ENCODE measurements at places on chromosomes 2 and 18. TPM values are rescaled to one million over a fixed set of nuclear protein-coding genes. Genes with fewer than 3 reads are reported as not detected.

DNA sequence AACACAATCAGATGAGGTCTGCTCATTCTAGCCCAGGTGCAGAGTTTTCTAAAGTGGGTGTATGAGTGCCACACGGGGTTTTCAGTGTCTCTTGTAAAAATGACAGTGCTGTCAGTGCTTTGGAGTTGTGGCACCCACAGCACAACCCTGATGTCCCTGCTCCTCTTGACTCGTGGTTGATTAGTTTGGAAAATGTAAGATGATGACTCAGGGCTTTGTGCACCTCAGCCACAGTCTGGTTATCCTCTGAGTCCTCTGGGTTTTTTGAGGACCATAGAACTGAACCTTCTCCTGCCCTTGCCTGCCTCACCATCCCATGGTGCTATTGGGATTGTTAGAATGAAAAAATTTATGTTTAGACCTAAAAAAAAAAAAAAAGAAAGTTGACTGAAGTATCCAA, 105.6 kb downstream of the MYO1B start:
- no peaks in the 10 kb centered on the region for H3K36me3 ChIP-seq
- H3K4me1 ChIP-seq: no peaks in the 10 kb centered on the region
- DNase-seq: no peak
- H3K4me3 ChIP-seq: no peak overlapping the region
- H3K27me3 ChIP-seq: no peaks in the 10 kb centered on the region

DNA sequence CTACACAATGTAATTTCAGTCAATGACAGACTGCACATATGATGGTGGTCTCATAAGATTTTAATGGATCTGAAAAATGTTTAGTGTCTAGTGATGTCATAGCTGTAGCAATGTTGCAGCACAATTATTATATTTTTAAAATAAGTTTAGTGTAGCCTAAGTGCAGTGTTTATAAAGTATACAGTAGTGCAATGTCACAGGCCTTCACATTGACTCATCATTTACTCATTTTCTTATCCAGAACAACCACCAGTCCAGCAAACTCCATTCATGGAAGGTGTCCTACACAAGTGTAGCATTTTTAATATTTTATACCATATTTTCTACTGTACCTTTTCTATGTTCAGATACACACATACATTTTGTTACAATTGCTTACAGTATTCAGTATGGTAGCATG, 663.1 kb downstream of the ERBB4 start:
- H3K36me3 ChIP-seq: no peaks in the 10 kb centered on the region
- no peak overlapping the region for H3K4me3 ChIP-seq
- DNase-seq: no peak
- no peaks in the 10 kb centered on the region for H3K4me1 ChIP-seq

DNA sequence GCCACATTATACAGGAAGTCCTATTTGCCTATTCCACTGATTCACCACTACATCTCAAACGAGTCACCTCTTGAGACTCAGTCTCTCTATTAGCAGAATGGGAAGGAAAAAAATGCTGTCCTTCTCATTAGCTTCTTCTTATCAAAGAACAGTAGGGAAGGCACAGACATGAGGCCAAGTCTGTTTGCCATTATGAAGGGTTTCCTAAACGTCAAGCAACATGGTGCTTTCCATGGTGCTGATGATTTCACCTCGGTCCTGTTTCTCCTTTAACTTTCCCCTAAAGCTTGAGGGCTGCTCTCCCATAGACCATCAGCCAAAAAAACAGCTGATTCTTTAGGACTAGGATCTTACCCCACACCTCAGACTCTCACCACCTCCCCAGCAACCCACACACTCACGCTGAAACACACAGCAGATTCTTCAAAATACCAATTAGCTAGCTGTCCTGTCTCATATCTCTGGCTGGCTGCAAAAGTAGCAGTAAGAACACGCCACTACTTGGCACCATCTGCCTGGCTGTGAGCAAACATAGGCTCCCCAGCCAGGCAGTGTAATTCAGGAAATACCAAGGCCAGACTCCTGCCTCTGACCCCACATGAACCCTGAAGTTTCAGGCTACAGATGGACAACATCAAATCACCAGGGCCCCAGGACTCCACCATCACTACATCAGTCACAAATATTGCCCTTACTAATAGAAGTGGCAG, 30.5 kb downstream of the GALNT14 start:
- no peaks in the 10 kb centered on the region for H3K27me3 ChIP-seq
- H3K4me3 ChIP-seq: no peak overlapping the region
- H3K4me1 ChIP-seq: no peaks in the 10 kb centered on the region
- no peak for DNase-seq
- H3K27ac ChIP-seq: no peak overlapping the region

NDUFS1 gene
- total RNA-seq: 37.3 TPM

C2orf78 gene
- not detected for total RNA-seq

DNA sequence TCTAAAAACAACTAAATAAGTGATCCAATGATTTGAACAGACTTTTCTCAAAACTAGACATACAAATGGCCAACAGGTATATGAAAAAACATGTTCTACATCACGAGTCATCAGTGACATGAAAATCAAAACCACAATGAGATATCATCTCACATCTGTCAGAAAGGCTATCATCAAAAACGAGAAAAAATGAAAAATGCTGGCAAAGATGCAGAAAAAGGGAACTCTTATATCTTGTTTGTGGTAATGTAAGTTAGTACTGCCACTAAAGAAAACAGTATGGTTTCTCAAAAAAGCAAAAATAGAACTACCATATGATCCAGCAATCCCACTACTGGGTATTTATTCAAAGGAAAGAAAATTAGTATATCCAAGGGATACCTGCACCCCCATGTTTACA, 255.3 kb upstream of the FBXO11 start:
- no peaks in the 10 kb centered on the region for H3K4me1 ChIP-seq
- no peaks in the 10 kb centered on the region for H3K36me3 ChIP-seq
- DNase-seq: no peak
- no peak overlapping the region for H3K4me3 ChIP-seq
- H3K27ac ChIP-seq: no peak overlapping the region

AFF3 gene
- total RNA-seq: 24.1 TPM

DNA sequence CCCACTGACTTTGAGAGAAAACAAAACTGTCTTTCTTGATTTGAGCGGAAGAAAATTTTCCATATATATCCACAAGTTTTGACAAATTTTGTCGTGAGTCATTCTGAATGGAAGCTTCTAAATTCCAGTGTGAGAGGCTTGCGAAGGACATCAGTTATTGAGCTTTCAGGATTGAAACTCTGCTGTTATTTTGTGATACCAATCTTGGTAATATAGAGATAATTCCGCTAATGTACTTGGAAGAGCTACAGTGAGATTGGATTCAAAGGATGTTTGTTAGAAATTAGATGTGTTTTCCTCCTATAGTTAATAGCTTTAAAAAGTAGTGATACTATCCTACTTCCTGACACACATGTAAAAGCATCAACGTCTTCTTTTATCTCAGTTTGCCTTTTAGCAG, 61.4 kb downstream of the RBM43 start:
- no peaks in the 10 kb centered on the region for H3K36me3 ChIP-seq
- H3K27ac ChIP-seq: no peak overlapping the region
- no peaks in the 10 kb centered on the region for H3K4me1 ChIP-seq
- H3K27me3 ChIP-seq: no peaks in the 10 kb centered on the region
- DNase-seq: no peak

ATOH8 gene
- total RNA-seq: not detected

DNA sequence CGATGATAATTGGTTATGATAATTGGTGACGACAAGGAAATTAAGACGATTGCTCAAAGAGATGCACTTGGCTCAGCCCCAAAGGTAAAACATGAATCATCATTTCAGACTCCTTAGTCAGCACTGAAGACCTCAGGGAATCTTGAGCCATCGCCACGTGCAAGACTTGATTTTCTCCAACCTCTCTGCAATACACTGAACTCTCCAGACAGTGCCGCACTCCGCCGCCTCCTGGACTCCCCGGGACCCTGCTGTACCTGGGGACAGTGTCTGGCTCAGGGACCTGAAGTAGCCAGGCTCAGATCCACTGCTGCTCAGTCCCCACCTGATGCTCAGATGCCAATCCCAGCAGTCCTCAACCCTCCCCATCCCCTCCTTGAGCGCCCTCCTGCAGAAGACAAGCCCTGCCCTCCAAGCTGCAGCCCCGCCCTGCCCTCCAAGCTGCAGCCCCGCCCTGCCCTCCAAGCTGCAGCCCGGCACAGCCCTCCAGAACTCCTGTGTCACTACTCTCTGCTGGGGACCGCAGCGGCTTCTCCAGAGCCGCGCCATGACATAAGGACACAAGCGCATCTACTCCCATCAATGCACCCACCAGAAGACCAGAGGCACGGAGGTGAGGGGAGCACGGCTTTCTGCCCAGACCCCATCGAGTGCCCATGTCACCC, 1.1 kb downstream of the TMEM18 start:
- H3K4me1 ChIP-seq: peaks cover 4% of the 10 kb centered on the region
- H3K36me3 ChIP-seq: no peaks in the 10 kb centered on the region
- H3K4me3 ChIP-seq: peak overlapping the region; percentile 76
- peak overlapping the region; percentile 67 for H3K27ac ChIP-seq

DNA sequence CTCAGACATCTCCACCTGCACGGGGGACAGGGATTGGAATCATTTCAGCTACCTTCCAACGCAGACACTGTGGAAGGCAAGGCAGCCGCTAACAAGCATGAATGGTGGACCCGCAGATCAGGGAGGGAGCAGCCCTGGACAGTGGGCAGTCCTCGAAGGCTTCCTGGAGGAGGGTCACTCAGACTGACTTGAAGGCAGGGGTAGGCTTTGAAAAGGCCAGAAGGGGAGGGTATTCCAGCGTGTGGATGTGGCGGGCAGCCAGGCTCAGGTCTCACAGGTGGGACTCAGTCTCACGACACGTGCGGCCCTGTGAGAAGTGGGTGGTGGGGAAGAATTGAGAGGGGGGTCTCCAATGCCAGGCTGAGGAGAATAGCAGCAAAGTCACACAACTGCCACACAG, 29.9 kb downstream of the DYSF start:
- H3K4me3 ChIP-seq: no peak overlapping the region
- no peaks in the 10 kb centered on the region for H3K4me1 ChIP-seq
- no peak for DNase-seq
- no peaks in the 10 kb centered on the region for H3K36me3 ChIP-seq
- H3K27ac ChIP-seq: no peak overlapping the region

GRCh38 chr2:43424262-43425207, 171.3 kb downstream of the THADA start:
- no peaks in the 10 kb centered on the region for H3K36me3 ChIP-seq
- no peak for DNase-seq
- H3K4me1 ChIP-seq: peaks cover 35% of the 10 kb centered on the region
- H3K27me3 ChIP-seq: no peaks in the 10 kb centered on the region
- no peak overlapping the region for H3K27ac ChIP-seq
- H3K4me3 ChIP-seq: no peak overlapping the region

TPO gene
- 0.36 TPM for total RNA-seq

CYS1 gene
- total RNA-seq: not detected

GRCh38 chr2:27920148-27920885, 29.8 kb downstream of the BABAM2 start:
- no peak overlapping the region for H3K27ac ChIP-seq
- H3K4me3 ChIP-seq: no peak overlapping the region
- no peaks in the 10 kb centered on the region for H3K36me3 ChIP-seq
- H3K27me3 ChIP-seq: no peaks in the 10 kb centered on the region

DNA sequence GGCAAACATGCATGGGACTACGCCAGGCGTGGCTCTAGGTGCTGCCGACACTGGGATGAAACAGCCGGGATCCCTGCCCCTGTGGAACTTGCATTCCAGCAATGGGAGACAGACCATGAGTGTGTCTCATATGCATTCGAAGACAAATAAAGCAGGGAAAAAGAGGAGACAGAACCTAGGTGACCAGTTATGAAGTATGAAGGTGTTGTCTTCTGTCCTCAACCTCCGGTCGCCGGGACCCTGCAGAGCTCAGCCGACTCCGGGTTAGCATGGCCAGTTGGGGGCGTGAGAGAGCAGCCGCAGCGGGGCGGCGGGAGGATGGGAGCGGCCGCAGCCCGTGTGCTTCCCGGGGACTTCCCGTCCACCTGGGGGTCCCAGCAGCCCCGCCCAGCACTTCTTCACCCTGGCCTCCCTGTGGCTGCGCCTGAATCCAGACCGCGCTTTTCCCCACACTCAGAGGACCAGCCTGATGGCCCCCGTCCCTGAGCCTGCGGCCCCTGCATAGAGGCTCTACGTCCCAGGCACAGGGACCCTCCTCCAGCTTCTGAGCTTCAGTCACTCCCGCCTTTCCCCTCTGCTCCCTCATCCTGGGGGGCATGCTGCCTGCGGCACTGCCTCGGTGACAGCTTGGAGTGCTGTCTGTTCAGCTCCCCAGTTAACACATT, 11.4 kb downstream of the ID2 start:
- DNase-seq: no peak
- H3K27ac ChIP-seq: no peak overlapping the region
- no peaks in the 10 kb centered on the region for H3K27me3 ChIP-seq
- H3K36me3 ChIP-seq: no peaks in the 10 kb centered on the region
- H3K4me1 ChIP-seq: no peaks in the 10 kb centered on the region
- H3K4me3 ChIP-seq: no peak overlapping the region

DNA sequence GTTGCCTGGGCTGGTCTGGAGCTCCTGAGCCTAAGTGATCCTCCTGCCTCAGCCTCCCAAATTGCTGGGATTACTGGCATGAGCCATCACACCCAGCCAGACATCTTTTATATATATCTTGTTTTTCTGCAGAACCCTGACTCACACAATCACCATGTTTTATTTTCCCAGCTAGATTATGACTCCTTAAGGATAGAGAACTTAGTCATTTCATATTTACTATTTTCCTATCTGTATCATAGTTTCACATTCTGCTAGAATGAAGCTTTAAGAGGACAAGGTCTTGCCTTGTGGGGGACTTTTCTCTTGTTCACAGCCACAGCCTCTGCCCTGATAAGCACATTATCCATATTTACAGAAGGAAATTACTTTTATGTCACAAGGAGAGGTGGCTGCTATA, 73.9 kb downstream of the LBH start:
- no peak overlapping the region for H3K4me3 ChIP-seq
- no peak overlapping the region for H3K27ac ChIP-seq
- H3K36me3 ChIP-seq: no peaks in the 10 kb centered on the region
- no peak for DNase-seq
- no peaks in the 10 kb centered on the region for H3K27me3 ChIP-seq

DNA sequence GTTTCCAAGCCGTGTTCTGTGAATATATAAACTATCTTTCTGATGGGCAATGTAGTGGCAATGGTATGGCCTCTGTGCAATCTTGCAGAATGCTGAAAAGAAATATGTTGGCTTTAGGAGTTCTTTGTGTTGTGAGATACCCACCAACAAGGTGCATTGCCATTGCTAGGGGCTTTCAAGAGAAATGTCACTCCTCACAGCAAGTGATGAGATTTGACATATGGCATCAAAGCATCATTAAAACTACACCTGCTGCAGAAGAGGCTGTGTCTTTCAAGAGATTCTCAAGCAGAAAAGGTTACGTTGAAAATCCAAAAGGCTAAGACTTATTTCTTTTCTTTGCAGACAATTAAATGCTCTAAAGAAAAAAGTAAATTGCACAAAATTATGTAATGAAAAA, 1110.8 kb downstream of the CBLN2 start:
- no peaks in the 10 kb centered on the region for H3K4me1 ChIP-seq
- H3K27me3 ChIP-seq: no peaks in the 10 kb centered on the region
- no peak overlapping the region for H3K4me3 ChIP-seq
- H3K36me3 ChIP-seq: no peaks in the 10 kb centered on the region
- no peak overlapping the region for H3K27ac ChIP-seq

Measured in naive thymus-derived CD4-positive, alpha-beta T cell (primary cell).